Naive thymus-derived CD4-positive, alpha-beta T cell (primary cell): ENCODE measurements at places on chromosomes 12 and 14.
A peak's percentile ranks its signal among the peaks of the same experiment; 100 is the strongest.

GRCh38 chr12:21337453-21337852, 2.7 kb upstream of the SLCO1A2 start:
- no peak for DNase-seq

DNA sequence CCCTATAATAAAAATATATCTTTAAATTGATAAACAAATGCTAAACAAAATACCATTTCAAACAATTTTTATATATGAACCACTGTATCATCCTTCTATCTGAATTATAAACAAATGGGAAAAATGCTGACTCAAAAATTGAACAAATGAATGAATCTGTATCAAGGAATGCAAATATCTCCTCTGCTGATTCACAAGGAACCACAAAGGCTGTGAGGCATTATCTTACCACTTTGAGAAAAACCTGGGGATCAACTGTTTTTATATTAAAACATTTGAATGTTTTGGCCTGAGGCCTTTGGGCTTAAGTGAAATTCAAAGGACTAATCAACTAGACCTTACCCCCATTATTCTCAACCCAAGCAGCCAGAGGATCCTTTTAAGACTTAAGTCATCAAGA, 86.3 kb downstream of the EML5 start:
- DNase-seq: no peak

GRCh38 chr14:51207621-51208020, 32.4 kb upstream of the TMX1 start:
- DNase-seq: no peak

DNA sequence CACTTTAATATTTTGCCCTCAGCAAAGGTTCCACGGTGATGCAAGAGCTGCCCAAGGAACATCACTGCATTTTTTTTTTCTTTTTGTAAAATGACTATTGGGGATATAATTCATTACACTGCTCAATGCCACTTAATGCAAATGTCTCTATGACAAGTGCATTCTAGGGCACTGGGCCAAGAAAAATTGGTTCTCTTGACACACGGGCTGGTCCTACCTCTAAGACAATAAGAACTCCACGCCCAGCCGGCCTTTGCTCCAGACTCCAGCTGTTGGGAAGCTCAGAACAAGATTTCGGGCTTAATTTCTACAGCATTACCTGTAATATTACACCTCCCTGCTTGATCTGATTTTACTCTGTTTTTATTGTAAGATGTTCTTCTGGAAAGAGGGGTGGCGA, 48.8 kb upstream of the VRK1 start:
- DNase-seq: no peak

GRCh38 chr12:77916276-77916675, 85.6 kb downstream of the NAV3 start:
- no peak for DNase-seq

GRCh38 chr12:90128526-90128925, 419.9 kb upstream of the ATP2B1 start:
- no peak for DNase-seq

GRCh38 chr12:4857472-4858291, 52.0 kb upstream of the KCNA1 start:
- peak; percentile 62 for DNase-seq

DNA sequence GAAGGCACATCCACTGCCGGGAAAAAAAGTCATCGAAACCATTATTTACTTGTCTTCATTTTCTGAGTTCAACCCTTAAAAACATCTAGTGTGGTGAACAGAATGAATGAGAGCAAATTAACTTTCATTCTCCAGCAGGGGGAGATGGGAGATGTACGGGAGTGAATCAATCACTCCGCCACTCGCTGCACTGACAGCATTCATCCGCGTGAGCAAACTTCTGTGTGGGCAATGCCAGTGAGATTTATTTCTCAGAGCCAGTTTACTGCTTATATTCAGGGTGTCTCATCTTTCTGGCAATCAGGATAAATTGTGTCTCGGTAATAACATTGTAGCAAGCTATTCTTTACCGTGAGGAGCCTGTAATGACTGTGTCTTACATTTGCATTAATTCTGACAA, 463.6 kb upstream of the MIS18BP1 start:
- DNase-seq: no peak

DNA sequence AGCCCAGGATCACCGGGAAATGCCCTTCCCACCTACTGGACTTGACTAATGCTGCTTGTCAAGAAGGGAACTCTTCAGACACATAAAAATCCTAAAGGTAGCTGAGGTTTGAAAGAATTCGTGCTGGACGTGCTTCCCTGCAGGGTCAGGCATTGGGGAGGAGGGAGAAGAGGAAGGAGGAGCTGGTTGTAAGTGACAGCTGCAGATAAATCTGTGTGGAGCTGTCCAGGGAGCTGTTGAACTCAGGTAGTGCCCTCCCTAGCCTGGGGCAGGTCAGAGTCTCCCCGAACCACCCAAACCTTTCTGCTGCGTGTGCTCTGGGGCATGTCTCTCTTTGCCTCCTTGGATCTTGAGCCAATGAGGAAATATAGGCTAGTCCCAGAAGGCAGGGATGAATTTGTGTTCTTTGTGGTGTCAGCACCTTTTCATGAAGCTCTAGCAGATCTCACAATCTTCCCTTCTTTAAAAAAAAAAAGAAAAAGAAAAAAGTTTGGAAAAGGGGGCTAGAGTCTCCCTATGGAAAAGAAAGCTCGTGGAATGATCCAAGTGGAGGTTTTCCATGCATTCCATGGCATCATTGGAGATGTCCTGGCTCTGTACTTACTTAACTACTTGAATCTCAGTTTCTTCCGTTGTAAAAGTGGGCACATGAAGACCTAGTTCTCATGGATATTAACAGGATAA, 23.6 kb upstream of the FOS start:
- DNase-seq: no peak

DNA sequence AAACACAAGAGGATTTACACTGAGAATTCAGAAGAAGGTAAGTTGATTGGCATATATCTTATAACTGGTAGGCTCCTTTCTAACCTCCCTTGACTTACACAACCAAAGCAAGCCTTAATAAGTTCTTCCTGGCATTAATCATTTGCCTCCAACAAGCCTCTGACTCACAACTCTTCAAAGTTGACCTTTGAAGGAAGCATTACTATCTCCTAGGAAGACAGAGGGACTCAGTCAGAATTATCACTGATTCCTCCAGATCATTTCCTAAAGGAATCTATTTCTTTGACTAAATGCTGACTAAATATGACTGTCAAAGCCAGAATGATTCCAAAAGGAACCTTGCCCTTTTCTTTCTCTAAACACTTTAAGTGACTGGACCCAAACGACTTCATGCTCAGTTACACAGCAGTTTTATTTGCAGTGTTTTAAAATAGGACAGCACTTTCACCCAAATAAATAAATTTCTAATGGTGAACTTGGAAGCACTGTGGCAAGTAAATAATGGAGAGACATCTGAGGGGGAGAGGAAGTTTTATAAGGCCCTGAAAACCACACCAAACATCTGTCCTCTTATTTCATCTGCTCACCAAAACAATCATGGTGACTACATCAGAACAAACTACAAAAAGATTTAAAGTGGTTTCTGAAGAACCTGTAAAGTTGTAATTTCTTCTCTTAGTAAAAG, 128.2 kb downstream of the KLHL28 start:
- DNase-seq: no peak

DNA sequence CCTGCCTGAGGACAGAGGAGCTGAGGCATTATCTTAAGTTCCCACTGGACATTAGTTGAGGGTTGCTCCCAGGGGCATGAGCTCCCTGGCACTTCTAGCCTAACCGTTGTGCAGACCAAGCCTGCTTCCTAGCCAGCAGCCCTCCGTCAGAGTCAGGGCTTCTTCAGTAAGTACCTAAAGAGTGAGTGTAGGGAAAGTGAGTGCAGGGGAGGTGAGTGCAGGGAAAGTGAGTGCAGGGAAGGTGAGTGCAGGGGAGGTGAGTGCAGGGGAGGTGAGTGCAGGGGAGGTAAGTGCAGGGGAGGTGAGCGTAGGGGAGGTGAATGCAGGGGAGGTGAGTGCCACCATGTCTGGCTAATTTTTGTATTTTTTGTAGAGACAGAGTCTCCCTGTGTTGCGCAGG, 190.5 kb downstream of the ESRRB start:
- DNase-seq: no peak

DNA sequence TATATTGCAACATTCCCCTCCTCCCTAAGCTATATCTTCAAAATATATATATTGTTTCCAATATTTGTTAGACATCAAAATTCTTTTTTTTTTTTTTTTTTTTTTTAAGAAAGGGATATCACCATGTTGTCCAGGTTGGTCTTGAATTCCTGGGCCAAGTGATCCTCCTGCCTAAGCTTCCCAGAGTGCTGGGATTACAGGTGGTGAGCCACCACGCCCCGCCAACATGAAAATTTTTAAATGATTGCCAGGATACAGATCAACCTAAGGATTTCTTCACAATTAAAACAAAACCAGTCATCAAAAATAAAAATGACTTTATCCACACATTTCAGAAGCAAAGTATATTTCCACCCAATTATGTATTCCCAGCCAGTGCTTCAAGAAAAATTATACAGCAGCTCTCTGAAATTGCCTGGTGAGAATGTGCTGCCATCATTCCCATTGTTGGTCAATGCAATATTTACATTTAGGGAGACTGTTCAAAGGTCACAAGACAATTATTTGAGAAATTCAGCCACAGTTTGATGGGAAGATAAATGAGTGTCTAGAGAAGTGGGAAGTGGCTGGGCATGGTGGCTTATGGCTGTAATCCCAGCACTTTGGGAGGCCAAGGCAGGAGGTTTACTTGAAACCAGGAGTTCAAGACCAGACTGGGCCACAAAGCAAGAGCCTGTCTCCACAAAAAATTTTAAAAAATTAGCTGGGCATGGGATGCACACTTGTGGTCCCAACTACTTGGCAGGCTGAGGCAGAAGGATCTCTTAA, 141.7 kb upstream of the AMIGO2 start:
- DNase-seq: no peak

DNA sequence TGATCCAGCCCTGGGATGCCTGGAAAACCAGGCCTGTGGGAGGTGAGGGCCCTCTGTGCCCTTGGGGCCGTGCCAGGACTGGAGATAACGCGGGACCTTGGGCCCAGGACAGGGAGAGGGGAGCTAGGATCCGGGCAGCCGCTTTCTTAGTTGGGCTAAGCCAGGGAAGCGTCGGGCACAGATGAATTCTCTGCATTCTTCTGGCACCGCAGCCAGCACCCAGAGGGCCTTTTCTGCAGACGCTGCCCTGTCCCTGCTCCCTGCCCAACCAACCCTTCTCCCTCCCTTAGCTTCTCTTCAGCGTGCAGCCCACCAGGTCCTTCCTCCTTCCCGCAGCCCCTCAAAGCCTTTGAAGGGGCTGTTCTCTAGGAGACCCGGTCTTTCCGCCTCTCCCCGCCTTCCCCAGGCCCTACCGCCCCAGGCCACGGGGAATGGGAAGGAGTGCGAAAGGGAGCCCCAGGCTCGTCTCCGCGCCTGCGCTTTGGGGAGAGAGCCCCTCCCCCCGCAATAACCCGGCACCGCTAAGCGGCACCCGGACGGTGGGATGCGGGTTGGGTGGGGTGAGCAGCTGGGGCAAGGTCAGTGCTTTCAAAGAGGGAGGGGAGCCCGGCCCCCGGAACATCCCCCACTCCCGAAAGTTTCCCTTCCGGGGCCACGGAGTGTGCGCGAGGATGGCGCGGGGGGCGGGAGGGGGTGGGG, 663 bp downstream of the NCKAP5L start:
- peak; percentile 40 for DNase-seq

- DNase-seq: no peak
Observed at GRCh38 chr14:95318399-95319311, 1.1 kb downstream of the CLMN start.

GRCh38 chr14:22502007-22502406, 87.0 kb downstream of the DAD1 start:
- DNase-seq: no peak

DNA sequence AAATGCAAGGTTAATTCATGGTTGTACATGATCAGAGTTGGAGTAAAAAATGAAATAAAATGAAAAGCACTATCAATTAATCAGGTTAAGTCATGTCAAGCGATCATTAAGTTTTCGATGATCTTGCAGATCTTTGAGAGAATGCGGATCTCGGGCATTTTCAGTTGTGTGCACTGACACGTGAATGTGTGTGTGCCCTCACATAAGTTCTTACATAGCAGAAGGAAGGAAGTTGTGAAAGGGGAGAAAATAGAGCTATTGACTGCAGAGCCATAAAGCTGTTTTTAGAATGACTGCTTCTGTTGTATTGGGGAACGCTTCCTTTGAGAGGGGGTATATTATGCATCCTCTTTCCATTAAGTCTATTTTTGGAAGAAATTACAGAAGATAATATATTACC, 101.3 kb downstream of the HMGA2 start:
- DNase-seq: no peak

GRCh38 chr12:34363050-34363673, 340.9 kb downstream of the ALG10 start:
- no peak for DNase-seq

GRCh38 chr14:52227619-52228222, 39.8 kb upstream of the PTGDR start:
- DNase-seq: no peak

DNA sequence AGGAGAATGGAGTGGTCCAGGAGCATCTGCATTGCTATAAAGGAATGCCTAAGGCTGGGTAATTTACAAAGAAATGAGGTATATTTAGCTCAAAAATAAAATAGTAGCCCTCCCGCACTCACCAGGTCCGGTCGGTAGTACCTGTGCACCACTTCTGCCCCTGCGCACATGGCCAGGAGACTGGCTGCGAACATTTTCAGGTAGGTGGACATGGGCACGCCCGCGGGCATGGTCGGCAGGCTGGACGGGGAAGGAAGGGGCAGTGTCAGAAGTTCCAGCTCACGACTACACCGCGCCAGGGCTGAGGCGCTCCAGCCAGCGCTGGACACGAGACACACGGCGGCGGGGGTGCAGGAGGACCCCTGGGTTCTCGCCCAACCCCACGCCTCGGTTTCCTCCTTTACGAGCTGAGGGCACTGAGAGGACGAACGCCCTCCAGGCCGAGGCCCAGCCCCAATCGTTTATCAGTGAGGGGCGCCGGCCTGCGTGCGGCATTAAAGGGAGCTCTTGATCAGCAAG, 9.1 kb upstream of the TDG start:
- no peak for DNase-seq

GRCh38 chr14:65927931-65928356, 515.4 kb downstream of the FUT8 start:
- peak; percentile 32 for DNase-seq

DNA sequence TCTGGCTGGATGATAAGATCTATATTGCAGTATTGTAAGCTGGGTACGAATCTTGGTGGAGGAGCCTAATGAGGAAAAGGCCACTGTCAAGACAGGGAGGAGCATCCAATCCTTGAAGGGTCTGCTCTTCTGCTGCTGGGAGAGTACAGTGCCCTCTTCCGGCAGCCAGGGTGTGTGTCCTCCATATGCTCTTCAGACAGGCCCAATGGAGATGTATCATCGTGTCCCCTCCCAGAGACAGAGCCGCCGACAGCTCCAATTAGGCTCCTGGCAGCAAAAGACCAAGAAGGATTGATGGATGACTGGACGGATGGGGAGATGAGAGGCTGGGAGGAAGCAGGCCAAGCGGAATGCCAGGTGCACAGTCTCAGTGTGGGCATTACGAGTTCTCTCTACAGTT, 51.6 kb upstream of the PIWIL1 start:
- no peak for DNase-seq

GRCh38 chr14:101564819-101565698, 3.8 kb downstream of the DIO3 start:
- DNase-seq: no peak
